PC-9 (cell line): ENCODE measurements at places on chromosomes 6 and 20. TPM values are rescaled to one million over a fixed set of nuclear protein-coding genes. Genes with fewer than 3 reads are reported as not detected.

DNA sequence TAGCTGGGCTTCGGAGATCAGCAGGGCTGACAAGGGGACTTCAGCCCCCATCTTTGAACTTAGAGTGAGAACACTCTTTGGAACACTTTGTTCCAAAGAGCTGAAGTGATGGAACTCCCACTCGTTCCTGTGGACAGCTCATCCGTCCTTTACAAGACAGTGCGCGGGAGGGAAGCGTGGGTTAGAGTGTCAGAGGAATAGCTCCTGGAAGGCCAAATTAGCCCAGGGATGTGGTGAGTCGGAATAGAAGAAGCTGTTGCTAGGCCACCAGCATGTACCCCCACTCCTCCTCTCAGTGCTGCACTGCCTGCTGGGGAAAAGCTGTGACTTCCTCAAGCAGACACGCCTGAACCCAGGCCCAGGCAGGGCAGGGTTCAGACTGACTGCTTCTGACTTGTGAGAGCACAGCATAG is 1.7 kb downstream of the SDCBP2 start:
- peaks cover 8% of the 10 kb centered on the region; the same call in 1 of the 2 replicates for H3K36me3 ChIP-seq
- H3K4me1 ChIP-seq = peaks cover 53% of the 10 kb centered on the region
- no peak for DNase-seq
- no peaks in the 10 kb centered on the region for H3K27me3 ChIP-seq
- H3K4me3 ChIP-seq = no peak overlapping the region

- peaks cover 94% of the 10 kb centered on the region for H3K27me3 ChIP-seq
- no peak for DNase-seq
- H3K36me3 ChIP-seq = no peaks in the 10 kb centered on the region
- H3K4me1 ChIP-seq = no peaks in the 10 kb centered on the region
- no peak overlapping the region for H3K4me3 ChIP-seq
Measured at GRCh38 chr6:34138914-34139510, 6.9 kb downstream of the GRM4 start.

LIN28B gene
- not detected in 2 replicates for total RNA-seq

DNA sequence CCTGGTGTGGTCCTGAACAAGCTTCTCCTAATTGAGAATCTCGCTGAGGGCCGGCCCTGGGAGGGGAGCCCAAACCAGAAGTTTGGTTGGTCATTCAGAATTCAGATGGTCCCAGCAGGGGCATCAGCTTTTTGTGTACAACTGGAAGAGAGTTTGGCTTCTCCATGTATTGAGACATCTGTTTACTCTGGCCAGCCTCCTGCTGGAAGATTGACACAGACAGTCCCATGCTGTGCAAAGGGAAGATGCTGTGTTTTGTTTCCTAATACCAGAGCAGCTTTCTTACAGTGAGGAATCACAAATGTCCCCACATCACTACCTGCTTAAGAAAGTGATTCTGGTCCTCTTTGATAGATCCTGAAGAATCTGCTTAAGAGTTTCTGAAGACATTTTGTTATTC is 97.8 kb downstream of the PLEKHG1 start:
- H3K27me3 ChIP-seq = no peaks in the 10 kb centered on the region
- no peak for DNase-seq
- H3K4me1 ChIP-seq = no peaks in the 10 kb centered on the region
- H3K36me3 ChIP-seq = no peaks in the 10 kb centered on the region
- H3K4me3 ChIP-seq = no peak overlapping the region

- H3K27ac ChIP-seq = peak overlapping the region; percentile 97
- no peaks in the 10 kb centered on the region for H3K36me3 ChIP-seq
- H3K27me3 ChIP-seq = no peaks in the 10 kb centered on the region
- H3K4me1 ChIP-seq = peaks cover 95% of the 10 kb centered on the region
Measured at GRCh38 chr20:23150304-23151007, 64.3 kb upstream of the CD93 start.

DNA sequence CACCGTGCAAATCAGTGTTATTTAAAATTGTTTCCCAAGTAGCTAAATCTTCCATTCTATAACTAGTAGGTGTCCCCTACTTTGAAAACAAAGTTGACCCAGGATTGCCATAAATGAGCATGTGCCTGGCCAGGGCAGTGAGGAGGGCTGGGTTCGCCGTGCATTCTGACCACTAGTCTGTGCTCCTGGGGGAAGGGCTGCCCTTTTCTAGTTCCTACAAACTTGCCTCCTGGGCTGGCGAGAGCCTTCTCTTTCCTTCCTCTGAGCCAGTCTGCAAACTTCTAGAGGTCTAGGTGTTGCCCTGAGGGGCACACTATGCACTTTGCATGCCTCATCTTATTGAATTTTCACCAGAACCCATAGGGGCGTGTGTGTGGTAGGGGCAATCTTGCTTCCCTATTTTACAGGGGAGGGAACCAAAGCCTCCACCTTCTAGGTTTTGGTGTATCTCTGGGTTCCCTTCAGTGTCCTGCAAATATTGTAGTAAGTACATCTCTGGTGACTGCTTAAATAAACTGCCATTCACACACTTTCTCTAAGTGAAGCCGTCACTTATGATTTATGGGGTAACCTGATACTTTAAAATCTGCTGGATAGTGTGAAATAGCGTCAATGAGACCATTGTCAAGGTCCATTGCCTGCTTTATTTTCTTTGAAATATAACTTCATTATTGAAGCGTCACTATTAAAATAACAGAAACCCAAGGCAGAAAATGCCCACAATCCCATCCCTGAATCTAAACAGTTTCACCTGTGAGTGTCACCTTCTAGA is 42.2 kb downstream of the CDH26 start:
- H3K27ac ChIP-seq = no peak overlapping the region
- no peaks in the 10 kb centered on the region for H3K36me3 ChIP-seq
- H3K27me3 ChIP-seq = no peaks in the 10 kb centered on the region
- peak; percentile 39 for DNase-seq
- H3K4me3 ChIP-seq = no peak overlapping the region

- no peak overlapping the region for H3K27ac ChIP-seq
- no peaks in the 10 kb centered on the region for H3K27me3 ChIP-seq
- no peak for DNase-seq
Measured at GRCh38 chr6:159715166-159715565, 12.1 kb upstream of the WTAP start.

GRCh38 chr6:96704713-96705112 is 132.6 kb downstream of the GPR63 start:
- no peak overlapping the region for H3K4me3 ChIP-seq
- no peak for DNase-seq
- H3K36me3 ChIP-seq = no peaks in the 10 kb centered on the region
- no peaks in the 10 kb centered on the region for H3K27me3 ChIP-seq
- H3K4me1 ChIP-seq = no peaks in the 10 kb centered on the region

ANGPT4 gene
- total RNA-seq = not detected in 2 replicates

HIVEP1 gene
- total RNA-seq = 24.2 and 32.6 TPM in 2 replicates

LATS1 gene
- total RNA-seq = 11.2 and 15.4 TPM in 2 replicates

DNA sequence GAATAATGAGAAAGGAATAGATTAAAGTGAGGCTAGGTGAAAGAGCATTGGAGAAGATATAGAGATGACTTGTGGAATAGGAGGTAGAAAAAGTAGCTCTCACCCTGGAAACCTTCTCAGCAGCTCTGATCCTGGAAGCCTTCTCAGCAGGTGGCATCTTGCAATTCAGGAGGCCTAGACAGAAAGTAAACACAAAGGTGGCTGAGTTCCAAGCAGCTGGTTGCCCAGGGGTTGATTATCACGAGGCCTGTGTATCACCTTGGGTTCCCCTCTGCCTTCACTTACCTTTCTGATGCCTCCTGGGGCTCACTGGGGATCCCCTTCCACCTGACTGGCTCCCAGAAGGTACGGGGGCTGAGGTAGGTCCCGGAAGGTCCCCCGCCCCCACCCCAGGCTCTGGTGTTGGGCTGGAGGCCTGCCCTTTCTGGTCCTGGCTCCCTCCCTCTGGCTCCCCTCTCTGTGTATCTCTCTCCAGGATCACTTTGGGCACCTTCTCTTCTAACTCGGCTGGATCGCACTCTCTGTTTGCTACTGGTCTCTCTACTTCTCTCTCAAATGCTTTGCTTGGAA is 9.7 kb downstream of the MDC1 start:
- H3K27ac ChIP-seq = no peak overlapping the region
- peak; percentile 53 for DNase-seq
- no peak overlapping the region for H3K4me3 ChIP-seq
- no peaks in the 10 kb centered on the region for H3K27me3 ChIP-seq

EBF4 gene
- 4.9 and 5.1 TPM in 2 replicates for total RNA-seq

PAX1 gene
- not detected in 2 replicates for total RNA-seq

DNA sequence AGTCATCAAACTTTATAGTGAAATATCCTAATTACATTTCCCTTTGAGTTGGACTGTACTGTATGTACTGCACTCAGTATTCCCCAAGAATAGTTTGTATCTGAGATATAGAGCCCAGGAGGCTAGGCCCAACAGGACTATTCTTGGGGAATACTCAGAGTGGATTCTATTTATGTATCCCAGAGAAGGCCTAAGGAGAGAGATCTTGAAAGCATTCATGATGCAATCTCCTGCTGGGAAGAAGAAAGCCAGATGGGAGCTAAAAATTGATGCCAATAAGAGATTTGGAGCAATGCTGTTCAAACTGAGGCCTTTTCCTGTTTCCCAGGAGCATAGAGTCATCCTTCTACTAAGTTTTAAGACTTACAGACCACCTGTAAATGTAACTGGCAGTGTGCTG is 452.1 kb upstream of the PLCB4 start:
- no peak overlapping the region for H3K27ac ChIP-seq
- H3K27me3 ChIP-seq = no peaks in the 10 kb centered on the region
- no peak for DNase-seq
- no peaks in the 10 kb centered on the region for H3K4me1 ChIP-seq

GINM1 gene
- 14.5 and 14.7 TPM in 2 replicates for total RNA-seq

CLPSL1 gene
- not detected in 2 replicates for total RNA-seq

DNA sequence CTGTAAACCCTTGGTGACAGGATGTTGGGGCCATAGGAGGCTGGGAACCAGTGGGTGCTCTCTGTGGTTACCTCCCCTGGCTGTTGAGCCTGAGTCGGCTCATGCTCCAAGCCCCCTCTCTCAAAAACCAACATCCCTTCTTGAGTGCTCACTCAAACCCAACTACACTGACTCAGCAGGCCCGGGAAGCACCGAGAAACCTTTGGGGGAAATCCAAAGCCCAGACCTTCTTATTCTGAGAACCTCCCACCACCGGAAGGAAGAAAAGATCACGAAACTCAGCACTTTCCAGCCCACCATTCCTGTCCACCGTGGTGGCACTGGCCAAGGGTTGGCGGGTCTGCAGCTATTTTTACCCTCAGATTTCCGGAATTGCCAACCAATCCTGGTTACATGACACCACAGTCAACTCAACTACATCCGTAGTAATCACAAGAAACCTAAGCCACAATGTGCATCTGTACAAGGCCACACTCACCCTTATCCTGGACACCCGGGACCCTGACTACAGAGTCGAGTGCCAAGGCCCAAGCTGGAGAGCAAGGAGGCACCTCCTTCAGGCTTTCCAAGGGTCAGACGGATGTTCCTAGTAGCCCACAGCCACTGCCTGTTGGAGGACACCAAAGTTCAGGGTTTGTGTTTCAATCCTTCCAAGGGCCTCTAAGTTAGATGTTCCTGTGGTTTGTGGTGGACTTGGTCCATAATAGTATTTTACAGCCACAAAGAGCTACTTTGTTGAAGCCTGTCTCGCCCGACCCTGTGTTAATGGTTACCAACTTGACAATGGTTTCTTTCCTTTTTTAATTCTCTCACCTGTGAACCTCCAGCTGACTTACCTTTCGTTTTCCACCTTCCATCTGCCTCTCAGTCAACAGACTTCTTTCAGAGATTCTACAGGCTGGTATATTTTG is 317.0 kb downstream of the CDC5L start:
- H3K27ac ChIP-seq = no peak overlapping the region
- no peaks in the 10 kb centered on the region for H3K4me1 ChIP-seq
- H3K27me3 ChIP-seq = no peaks in the 10 kb centered on the region
- no peaks in the 10 kb centered on the region for H3K36me3 ChIP-seq
- no peak for DNase-seq

DNA sequence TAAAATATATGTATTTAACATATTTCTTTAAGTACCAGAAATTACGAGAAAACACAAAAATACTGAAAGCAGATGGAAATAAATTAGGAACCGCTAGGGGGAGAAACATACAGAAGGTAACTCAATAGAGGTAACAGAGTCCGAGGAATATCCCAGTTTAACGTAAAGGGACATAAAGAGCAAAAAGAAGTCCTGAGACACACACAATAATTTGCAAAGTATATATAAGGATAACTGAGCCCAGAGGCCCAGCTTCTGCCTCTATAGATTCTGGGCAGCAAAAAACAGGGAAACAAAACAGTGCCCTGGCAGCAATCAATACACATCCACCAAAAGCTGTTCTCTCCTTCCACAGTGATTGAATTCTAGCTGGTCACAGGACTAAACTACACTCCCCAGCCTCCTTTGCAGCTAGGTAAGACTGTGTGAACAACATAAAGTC is 15.1 kb downstream of the TBC1D32 start:
- H3K4me1 ChIP-seq = no peaks in the 10 kb centered on the region
- H3K36me3 ChIP-seq = peaks cover 18% of the 10 kb centered on the region
- H3K27ac ChIP-seq = no peak overlapping the region
- no peak overlapping the region for H3K4me3 ChIP-seq

DNA sequence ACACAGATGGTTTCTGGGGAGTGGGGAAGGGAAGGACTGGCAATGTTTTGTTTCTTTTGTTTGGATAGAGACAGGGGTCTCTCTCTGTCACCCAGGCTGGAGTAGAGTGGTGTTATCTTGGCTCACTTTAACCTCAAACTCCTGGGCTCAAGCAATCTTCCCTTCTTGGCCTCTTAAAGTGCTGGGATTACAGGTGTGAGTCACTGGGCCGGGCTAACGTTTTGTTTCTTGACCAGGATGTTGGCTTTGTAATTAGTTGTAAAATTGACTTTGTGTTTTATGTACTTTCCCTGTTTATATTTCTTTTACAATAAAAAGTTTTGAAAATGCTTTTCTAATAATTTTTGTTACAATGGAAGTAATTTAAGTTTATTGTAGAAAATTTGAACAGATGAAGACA is 10.9 kb downstream of the SPATS1 start:
- H3K27me3 ChIP-seq = peaks cover 14% of the 10 kb centered on the region
- no peak overlapping the region for H3K27ac ChIP-seq
- H3K4me3 ChIP-seq = no peak overlapping the region
- H3K4me1 ChIP-seq = no peaks in the 10 kb centered on the region
- no peak for DNase-seq

GZF1 gene
- total RNA-seq = 8.1 and 11.1 TPM in 2 replicates

GRCh38 chr6:6845603-6846002 is 257.1 kb downstream of the LY86 start:
- peaks cover 14% of the 10 kb centered on the region for H3K4me1 ChIP-seq
- H3K4me3 ChIP-seq = no peak overlapping the region
- no peak for DNase-seq
- no peak overlapping the region for H3K27ac ChIP-seq
- no peaks in the 10 kb centered on the region for H3K36me3 ChIP-seq
